Skin of body (tissue), 3 donors: ENCODE measurements at places on chromosomes 7 and 10. TPM values are rescaled to one million over a fixed set of nuclear protein-coding genes. Genes with fewer than 3 reads are reported as not detected.

The PANK1 gene
- 17.3 TPM for total RNA-seq

The HECW1 gene
- 1.8 TPM for total RNA-seq

The DRGX gene
- 0.20 TPM for total RNA-seq

The HPS1 gene
- 16.8 TPM for total RNA-seq

The ZNF503 gene
- 5.6 TPM for total RNA-seq

The TSPAN12 gene
- total RNA-seq, result 8.4 TPM

The PRR15 gene
- 0.20 TPM for total RNA-seq

The PPP1R3C gene
- total RNA-seq, result 71.7 TPM

The SMARCD3 gene
- 34.5 TPM for total RNA-seq

The SPDYE8 gene
- 0.10 TPM for total RNA-seq

The ELN gene
- 321 TPM for total RNA-seq

The ITIH2 gene
- total RNA-seq, result not detected

The PROSER2 gene
- total RNA-seq, result 4.9 TPM

The C7orf57 gene
- 0.10 TPM for total RNA-seq

The EPO gene
- not detected for total RNA-seq

The CAMK2B gene
- 2.2 TPM for total RNA-seq

The CYP3A7 gene
- total RNA-seq, result 0.39 TPM

The NME8 gene
- total RNA-seq, result 0.79 TPM

The SYCE1 gene
- total RNA-seq, result not detected

The CYP26A1 gene
- not detected for total RNA-seq
